Activated T-cell treated with anti-CD3 and anti-CD28 coated beads for 1 hour (primary cell): ENCODE measurements at places on chromosomes 3 and 15.

DNA sequence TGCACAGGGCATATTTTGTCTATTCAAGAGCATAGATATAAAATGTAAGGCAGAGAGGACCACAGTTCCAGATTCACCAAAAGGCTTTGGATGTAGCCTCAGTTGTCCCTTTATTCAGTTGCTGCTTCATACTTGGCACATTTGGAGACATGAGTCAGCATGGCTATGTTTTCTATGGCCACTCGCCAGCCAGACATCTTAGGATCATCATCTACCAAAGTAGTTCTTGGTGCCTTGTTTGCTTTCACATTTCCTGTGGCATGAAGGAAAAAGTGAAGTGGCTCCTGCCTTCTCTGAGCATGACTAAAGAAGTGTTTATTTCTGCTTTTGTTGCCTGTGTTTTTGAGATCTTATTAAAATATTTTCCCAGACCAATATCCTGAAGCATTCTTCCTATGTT is 7.2 kb downstream of the SUSD5 start:
- no peak for DNase-seq

DNA sequence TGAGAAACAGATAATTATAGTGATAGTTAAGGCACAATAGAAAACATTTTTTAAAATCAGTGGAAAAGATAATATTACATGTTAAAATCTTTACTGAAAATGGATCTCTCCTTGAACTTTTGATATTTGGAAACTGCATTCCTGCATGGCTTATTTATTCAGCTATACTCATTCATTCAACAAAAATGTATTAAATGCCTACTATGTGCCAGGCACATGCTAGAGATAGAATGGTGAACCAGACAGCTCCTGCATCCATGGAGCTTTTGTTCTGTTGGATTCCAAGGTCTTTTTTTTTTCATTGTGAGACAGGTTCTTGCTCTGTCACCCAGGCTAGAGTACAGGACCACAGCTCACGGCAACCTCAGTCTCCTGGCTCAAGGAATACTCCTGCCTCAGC is 4.5 kb downstream of the PXK start:
- no peak for DNase-seq

- DNase-seq, result no peak
Measured at GRCh38 chr3:196519718-196520082, 4.6 kb upstream of the SMCO1 start.

DNA sequence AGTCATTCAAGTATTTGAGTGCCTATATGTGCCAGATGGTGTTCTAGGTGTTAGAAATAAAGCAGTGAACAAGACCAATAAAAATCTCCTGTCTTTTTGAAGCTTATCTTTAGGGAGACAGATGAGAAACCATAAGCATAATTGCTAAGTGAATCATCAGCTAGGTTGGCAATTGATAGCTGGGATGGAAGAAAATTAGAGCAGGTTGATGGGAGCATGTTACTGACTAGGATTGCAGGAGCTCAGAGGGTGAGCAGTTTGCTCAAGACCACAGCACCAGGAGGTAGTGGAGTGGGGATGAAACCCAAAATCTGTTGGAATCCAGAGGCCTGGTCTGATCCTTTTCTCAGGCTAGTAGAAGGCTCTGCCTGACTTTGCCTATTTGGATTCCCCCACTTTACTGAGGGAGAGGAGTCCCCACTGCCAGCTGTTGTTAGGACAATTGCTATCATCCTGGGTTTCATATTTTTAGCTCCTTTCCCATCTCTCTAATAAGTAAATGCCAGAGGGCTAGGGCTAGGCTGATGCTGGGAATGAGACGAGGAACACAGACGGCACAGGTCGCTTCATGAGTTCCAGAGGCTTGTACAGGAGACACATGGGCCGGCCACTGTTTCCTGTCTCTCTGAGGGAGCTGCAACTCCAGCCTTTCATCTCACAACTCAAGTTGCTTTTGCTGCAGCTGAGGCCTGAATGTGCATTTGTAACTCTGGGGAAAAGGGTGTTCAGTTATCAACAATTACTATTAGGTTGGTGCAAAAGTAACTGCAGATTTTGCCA is 102.9 kb downstream of the CACNA1D start:
- no peak for DNase-seq

- no peak for DNase-seq
Measured at GRCh38 chr3:141998669-141999290, 122.3 kb downstream of the ATP1B3 start.

DNA sequence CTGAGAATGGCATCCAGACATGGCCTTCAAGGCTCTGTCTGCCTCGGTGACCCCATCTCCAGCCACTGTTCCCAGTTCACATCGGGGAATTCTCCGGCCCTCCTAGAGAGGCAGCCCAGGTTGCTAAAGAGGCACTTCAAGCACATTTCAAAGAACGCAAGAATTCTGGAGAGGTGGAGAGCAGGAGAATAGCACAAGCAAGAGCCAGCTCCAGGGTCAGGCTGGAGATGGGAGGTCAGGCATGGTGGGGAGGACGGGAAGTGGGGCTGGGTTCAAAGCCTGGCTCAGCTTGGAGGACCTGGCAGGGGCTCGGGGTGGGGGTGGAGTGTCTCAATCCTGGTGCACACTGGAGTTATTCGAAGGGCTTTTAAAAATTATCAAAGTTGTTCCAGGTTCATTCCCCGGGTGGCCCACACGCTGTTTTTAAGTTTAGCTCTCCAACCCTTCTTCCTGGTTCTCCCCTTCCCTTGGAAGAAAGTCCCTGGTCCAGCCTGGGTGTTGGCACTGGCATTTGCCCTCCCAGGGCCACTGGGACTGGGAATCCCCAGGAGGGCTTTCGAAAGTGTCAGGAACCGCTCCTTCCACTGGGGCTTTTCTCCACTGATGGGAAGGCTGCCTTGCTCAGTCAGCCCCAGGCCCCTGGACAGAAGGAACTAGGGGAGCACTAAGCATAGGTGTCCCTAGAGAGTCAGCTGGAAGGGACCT is 35.8 kb downstream of the ZNF710 start:
- DNase-seq, result no peak

DNA sequence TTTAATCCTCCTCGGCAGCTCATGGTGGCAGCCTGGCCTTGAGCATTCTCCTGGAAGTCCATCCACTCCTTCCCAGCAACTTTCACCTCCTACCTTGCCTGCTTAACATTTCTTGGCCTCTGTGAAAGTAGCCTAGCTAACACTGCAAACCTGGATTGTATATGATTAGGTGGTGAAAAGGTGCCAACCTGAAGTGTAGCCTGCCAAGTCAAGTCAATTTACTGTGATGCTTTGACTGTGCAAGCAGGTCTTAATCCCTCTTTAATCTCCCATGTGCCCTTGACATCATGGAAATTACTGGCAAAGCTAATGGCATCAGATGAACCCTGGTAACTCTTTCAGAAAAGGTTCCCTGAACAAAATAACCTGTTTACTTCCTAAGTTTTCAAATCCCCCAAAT is 169.7 kb upstream of the NR2F2 start:
- no peak for DNase-seq

GRCh38 chr15:99416191-99417188 is 149.3 kb upstream of the MEF2A start:
- DNase-seq, result no peak

DNA sequence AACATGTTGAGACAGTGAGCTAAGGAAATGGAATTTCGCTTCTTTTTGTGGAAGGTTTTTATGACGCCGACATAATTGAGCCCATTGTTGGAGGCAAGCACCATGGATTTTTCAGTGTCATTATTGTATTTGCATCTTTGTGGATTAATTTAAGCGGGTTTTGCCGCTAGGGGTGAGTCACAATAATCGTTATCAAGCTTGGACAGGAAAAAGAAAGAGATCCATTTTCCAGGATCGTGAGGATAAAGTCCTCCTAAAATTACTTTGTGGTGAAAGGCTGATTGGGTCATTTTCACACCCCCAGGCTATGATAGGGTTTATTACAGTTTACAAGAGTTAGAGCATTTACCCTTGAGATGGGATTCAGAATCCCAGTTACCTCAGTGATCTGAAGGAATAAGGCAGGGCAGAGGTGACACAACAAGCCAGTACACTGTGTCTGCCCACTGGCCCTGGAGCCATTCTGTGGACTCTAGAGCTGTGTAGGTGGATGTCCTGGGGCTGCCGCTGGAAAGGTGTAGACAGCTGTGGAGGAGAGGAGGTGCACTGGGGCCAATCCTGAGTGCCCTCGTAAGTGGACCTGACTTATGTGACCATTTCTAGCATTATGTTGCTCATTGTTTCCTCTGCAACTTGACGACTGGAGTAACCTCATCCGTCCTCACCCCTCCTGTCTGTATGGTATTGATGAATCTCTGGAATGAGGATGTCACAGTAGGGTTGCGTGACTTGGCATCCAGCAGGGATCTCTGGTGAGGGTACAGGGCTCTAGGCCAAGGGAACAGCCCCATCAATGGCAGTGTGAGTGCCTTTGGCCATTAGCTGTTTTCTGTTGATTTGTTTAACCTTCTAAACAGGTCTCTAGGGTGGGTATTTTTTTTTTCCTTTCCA is 370.1 kb downstream of the LRTM1 start:
- DNase-seq, result no peak

GRCh38 chr15:91491101-91491950 is 362.2 kb upstream of the SLCO3A1 start:
- DNase-seq, result no peak

- no peak for DNase-seq
Measured at GRCh38 chr3:48434591-48435222, 4.8 kb upstream of the PLXNB1 start.

DNA sequence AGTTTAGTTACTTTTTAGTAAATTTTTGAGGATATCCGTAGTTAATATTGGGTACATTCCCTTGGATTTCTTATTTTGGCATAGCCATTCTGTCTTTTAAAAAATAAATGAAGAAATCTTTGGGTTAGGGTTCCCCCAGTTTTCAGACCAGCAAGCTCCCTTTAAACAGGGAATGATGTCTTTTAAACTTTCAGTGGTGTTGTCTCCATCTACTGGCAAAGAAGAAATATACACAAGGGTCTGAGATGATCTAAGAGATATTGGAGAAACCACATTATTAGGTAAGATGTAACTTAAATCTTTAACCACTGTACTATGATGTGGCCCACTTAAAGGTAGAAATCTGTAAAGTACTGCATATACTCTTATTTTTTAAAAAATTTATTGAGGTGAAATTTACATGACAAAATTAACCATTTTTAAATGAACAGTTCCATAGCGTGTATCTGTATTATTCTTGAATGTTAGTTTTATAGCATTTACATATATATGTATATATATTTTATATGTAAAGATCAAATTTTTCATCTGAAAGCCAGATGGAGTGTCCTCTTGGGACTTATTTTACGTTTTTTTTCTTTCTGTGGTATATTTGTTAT is 35.1 kb upstream of the EIF3J start:
- DNase-seq, result no peak

- no peak for DNase-seq
Measured at GRCh38 chr3:184525337-184526087, 36.1 kb upstream of the EPHB3 start.

GRCh38 chr3:163196815-163197374 is 1700.3 kb downstream of the OTOL1 start:
- no peak for DNase-seq

DNA sequence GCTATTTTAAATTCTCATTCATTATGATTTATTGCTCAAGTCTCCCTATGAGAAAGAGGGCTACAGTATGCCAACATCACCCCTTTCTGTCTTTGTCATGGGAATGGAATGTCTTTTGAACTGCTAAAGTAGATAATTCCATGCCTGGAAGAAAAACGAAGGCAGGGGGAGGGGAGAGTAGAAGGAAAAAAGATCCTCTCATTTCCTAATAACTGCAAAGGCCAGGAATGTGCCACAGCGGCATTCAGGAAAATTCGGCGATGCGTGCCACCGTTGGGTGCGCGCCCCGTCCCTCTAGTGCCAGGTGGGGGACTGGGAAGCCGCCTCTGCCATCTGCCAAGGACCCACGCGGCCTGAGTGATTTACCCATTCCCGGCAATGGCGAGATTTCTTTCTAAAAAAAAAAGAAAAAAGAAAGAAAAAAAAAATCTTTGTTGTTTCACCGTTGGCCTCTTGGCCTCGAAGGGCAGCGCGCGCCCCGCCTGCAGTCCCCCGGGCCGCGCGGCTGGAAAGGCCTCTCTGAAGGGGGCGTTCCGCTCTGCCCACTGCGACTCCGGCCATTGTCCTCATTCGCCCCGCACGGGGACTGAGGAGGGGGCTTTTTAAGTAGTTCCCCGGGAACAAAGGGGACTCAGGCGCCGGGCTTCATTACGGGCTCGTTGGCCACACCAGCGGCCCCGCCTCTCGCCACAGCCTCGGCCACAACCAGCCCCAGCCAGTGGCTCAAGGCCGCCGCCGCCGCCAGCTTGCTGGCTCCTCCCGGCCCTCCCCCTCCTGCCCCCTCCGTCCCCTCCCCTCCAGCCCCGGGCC is 54.5 kb downstream of the CPN2 start:
- no peak for DNase-seq

DNA sequence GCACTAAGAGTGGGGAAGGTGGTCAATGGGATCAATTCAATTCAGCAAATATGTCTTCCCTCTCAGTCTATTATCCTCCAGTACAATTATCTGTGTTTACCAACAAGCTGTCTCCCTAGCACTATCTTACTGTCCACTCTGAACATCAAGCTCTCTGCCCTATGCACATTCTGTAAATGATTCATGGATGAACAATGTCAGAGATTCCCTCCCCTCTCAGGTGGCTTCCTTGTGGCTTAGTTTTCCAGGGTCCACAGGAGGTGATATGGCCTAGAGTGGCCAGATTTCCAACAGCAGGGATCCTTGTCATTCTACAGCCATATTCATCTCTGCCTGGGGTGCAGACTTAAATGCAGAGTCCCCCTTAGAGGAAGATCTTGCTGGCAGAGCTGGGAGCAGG is 225.1 kb downstream of the UACA start:
- no peak for DNase-seq

DNA sequence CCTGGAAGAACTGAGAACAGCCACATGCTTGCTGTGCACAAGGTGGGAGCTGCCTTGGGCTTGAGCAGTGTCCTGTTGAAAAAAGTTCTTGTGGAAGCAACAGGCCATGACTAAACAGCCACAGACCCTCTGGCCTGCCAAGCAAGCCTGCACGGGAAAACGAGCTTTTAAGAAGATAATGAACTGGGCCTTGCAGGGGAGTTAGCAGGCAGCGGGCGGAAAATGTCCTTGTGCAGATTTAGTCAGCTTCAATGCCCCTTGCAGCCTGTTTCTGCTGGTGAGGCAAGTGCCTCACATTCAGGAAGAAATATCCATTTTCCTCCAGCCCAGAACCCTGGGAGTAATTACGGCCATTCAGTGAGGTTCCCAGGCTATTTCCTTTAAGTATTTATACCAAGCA is 126.2 kb upstream of the KLHL25 start:
- DNase-seq, result no peak

DNA sequence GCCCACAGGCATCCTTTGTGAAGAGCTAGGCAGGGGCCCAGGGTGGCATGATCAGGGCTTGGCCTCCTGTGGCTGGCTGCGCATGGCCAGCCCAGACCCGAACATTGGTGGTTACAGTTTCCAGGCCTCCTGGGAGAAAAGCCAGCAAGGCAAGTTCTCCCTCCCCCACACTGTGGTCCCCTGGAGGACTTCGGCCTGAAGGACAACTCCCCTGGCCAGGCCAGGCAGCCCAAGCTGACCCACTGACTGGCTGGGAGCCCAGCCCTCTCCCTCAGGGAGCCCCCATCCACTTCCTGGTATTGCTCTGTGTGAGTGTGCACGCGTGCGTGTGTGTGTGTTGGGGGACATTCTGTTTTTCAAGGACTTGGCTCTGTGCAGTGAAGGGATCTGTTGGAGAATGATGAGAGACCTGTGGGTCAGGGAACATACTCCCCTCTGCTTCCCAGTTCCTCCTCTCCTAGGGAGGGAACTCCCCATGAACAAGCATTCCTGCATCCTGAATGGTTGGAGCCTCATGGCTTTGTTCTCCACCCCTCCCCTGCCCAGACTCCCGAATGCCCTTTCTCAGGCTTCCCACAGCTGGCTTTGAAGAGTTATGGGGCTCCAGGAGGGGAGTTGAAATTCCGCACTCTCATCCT is 29.5 kb downstream of the CORO2B start:
- no peak for DNase-seq
